ENCODE measurements at places on chromosomes 6 and 20.
A peak's percentile ranks its signal among the peaks of the same experiment; 100 is the strongest.

DNA sequence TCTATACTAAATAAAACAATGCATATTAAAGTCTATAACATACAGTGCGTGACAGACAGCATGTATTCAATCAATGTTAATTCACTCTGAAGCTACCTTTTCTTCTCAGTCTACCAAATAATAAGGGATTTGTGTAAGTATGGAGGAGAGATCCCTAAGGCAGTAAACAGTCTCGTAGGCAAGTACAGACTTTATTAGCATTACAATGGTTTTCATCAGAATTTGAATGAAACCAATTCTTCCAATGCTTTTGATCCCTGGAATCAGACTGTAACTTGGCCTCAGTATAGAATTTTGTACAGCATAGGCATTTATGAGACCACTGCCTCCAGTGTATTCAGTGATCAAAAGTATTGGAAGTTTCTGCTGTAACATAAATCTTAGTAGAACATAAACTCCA is 19.5 kb downstream of the LYRM4 start:
- no peak for DNase-seq

- peak; percentile 81 for DNase-seq
These were observed 290.3 kb upstream of the STXBP5 start for GRCh38 chr6:146913842-146914488.

- DNase-seq = no peak
These were observed 70.9 kb downstream of the OPN5 start for GRCh38 chr6:47852727-47853126.

DNA sequence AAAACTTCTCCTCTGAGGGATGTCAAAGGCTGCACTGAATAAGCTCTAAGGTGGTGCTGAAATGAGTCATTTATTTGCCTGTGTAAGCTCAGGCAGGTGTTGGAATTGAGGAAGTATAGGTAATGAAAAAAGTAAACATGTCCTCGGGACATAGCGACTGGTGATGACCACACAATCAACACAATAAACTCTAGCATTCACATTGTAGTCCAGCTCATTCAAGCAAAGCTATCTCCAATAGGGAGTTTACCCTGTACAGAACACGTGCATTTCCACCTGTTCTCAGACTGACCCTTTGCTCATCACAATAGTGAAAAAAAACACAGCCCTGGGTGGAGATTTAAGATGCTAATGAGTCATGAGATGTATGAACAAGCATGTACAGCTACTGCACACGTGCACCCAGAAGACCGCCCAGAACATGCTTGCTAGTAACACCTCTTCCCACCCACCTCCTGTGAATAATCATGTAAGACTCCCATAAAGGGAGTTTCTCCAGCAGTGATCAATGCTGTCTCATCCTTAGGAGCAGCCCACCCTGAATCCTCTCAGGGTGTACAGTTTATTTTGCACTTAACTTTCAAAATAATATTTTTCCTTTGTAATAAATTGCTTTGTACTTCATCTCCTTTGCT is 33.0 kb upstream of the POU5F1 start:
- DNase-seq = peak; percentile 93

GRCh38 chr20:37421988-37422387 is 76.0 kb downstream of the SRC start:
- no peak for DNase-seq

DNA sequence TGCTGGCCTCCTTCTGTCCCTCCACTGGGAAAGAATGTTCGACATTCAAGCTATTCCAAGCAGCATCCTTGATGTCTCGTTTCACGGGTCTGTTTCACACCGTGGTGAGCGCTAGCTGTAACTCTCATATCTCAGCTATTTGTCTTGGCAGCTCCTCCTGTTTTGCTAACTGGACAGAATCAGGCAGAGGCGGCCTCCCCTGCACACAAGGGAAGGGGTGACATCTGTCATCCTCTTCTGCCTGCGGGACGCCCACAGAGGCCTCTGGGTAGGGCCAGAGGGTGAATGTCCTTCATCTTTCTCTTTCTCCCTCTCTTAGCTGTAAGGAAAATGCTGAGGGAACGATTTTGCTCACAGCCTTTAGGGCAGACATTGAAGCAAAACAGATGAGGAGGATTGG is 232.8 kb upstream of the GMDS start:
- no peak for DNase-seq

GRCh38 chr6:166777096-166777630 is 150.1 kb upstream of the RPS6KA2 start:
- no peak for DNase-seq

GRCh38 chr6:134519465-134519864 is 201.6 kb upstream of the SGK1 start:
- peak; percentile 76 for DNase-seq

DNA sequence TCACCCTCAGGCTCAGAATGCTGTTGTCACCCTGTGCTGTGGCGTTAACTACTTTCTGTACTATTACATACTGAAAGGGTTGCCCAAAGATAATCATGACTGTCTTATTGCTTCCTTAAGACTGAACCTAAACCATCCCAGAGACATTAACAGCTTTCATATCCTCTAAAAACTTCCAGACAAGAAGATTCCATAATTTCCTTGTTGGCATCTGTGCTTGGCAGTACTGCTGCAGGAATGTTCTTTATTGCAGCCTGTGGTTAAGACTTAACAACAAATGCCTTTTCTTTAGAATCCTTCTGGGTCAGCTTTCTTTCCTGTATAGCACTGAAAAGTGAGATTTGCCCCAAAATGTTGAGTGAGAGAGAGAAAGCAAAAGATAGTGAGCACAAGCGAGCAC is 109.7 kb downstream of the GJA10 start:
- no peak for DNase-seq

GRCh38 chr20:6530779-6531315 is 236.6 kb upstream of the BMP2 start:
- DNase-seq = no peak

- DNase-seq = no peak
These were observed 695.0 kb downstream of the COL12A1 start for GRCh38 chr6:74510878-74511277.

DNA sequence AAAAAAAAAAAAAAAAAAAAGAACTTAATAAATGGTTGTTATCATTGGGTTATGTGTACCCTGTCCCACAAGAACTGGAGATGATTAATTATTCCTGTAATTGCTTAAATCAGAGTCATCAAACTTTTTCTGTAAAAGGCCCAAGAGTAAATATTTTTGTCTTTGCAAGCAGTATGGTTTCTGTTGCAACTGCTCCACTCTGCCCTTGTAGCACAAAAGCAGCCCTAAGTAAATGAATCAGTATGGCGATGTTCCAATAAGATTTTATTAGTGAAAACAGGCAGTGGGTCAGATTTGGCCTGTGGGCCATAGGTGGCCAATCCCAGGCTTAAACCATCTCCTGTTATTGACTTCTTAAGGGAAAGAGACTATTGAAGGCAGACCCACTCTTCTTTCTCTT is 252.7 kb downstream of the TSHZ2 start:
- DNase-seq = no peak

- no peak for DNase-seq
These were observed 58.9 kb downstream of the THBS2 start for GRCh38 chr6:169194737-169195136.

- DNase-seq = no peak
These were observed 13.4 kb upstream of the HIVEP2 start for GRCh38 chr6:142958343-142958742.

DNA sequence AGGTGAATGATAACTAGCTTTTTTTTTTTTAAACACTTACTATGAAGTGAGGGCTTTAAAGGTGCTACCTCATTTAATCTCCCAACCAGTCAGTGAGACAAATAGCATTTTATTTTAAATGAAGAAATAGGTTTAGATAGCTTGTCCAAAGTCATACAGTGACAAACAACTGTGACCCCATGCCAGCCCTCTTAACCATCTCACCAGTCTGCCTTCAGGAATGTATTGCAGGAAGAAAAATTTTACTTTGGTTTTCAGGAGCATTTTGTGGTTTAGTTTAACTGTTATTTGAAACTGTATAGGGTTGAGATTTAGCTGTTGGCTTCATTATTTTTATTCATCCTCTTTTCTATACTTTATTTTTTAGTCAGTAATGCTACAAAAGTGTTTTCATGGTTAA is 18.6 kb downstream of the DSE start:
- DNase-seq = no peak

DNA sequence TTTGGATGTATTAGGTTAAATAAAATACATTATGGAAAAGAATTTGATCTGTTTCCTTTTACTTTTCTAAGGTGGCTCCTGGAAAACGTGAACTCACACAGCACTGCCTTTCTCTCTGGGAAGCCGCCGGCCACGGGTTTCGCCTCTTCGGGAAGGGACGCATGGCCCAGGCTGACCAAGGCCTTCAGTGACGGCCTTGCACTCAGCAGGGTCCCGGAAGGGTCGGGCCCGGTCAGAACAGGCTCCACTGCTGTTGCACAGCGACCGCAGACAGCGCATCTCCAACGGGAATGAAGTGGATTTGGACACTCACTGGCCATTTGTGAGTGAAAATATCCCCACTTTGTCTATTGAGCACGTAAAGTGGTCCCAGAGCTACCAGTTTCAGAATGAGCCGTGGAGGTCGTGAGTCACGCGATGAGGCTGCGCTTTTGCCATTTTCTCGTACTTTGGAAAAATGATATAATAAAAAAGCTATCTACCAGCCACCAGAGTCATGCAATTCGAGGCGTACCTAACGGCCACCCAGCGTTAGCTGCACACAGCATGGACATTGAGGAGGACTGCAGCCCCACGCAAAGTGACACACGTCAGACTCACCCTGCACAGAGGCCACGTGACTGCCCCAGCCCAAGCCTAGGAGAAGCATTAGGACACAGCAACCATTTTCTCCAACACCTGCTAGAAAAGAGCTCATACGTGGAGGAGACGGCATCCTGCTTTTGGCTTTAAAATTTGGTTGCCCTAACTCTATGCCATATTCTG is 244.3 kb downstream of the TTLL2 start:
- DNase-seq = no peak

Data from suppressor macrophage treated with lipopolysaccharide for 1 hour (primary cell).